B cell (primary cell): ENCODE measurements at places on chromosomes 2 and 18. TPM values are rescaled to one million over a fixed set of nuclear protein-coding genes. Genes with fewer than 3 reads are reported as not detected.

The HOXD11 gene
- total RNA-seq = not detected in 2 replicates

The SIGLEC15 gene
- total RNA-seq = not detected in 2 replicates

The CD8B2 gene
- total RNA-seq = not detected in 2 replicates

The RNU2-63P gene
- 8.9 and 9.3 TPM in 2 replicates for total RNA-seq

The SLC14A1 gene
- 5.8 and 6.1 TPM in 2 replicates for total RNA-seq

DNA sequence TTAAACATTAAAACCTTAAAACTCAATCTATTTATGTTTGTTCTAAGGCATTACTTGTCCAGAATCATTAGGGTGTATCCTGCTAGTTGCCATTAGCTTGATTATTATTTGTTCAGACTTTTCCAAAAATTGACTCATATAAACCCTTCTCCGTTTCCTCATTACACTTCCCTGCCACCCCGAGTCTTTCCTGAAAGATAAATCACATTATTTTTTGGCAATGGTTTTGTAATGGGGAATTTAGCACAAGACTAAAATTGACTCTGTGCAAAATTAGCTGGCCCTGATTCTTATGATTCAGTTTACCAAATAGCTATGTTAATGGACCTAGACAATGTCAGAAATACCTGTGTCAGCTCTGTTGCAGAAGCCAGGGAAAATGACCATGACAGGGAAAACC lies 112.2 kb upstream of the NT5C1B start:
- DNase-seq = no peak

- DNase-seq = no peak
These were observed 171.9 kb downstream of the EN1 start for GRCh38 chr2:118675531-118675930.

GRCh38 chr2:171703574-171704347 lies 16.5 kb downstream of the DYNC1I2 start:
- DNase-seq = peak; percentile 52

DNA sequence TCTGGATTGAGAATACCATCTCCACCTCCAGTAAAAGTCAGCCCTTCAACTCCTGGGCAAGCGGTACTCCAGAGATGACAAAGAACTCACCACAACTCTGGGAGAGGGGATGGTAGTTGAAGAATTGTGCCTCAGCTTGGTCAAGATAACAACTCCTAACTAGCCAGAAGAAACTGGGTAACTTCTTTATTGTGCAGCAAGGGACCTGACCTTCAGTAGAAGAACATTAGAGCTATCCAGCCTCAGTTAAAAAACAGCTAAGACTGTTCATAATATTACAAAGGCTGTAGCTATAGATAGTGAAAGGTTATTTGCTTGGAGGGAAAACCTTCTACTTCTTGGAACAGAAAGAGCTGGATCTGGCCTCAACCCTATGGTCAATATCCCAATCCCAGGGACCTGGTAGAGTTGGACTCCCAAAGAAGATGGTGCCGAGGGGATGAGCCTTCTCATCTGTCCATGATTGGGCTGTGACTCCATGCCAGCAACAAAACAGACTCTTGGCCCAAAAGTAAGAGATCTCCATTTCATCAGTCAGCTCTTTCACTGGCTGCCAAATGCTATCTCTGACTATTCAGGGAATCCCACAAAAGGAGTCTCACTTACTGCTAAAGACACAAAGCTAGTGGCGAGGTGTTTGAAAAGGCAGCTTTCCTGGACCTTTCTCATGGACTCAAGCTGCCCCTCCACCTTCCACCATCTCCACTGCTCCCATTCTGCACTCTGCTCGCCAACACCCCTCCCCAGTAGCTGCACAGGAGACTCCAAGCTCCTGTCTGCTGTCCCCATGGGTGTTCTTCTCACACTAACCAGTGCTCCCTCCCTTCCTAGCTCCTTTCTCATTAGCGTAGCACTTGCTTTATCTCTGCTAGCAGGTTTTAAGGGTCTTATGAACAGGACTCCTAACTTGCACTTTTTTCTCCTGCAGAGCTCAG lies 145.8 kb downstream of the CAPN13 start:
- DNase-seq = no peak

- DNase-seq = no peak
These were observed 36.8 kb upstream of the EML4 start for GRCh38 chr2:42132191-42132965.

DNA sequence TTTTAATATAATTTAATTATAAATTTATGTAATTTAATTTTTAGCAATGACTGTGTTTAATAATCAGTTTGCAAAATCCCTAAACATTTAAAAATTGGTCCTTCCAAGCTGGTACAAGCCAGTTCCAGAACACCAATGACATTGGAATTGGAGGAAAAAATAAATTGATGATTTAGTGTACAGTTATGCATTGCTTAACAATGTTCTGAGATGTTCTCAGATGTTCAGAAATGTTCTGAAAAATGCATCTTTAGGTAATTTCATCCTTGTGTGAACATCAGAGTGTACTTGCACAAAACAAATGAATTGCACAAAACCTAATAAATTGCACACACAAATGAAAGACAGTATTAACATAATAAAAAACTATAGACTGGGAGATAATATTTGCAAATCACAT lies 95.2 kb downstream of the TRIB2 start:
- no peak for DNase-seq

- DNase-seq = no peak
These were observed 128.4 kb downstream of the ASXL3 start for GRCh38 chr18:33706391-33706790.

DNA sequence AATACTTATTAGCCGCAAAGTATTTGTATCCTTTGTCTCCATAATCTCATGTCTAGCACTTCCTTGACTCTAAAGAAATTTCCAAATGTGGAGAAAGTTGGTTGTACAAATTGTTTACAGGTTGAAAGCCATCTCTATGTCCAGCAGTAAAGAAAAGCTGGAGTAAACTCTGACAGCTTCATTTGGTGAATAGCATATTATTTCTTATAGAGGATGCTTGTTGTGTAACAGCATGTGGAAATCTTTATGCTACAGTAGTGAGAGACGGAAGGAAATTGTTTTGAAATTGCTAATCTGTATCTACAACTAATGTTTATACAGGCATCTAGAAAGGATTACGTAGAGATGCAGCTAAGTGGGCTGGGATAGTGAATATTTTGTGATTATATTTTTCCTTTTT lies 78.5 kb downstream of the UGGT1 start:
- no peak for DNase-seq

- DNase-seq = no peak
These were observed 90.0 kb upstream of the SLC14A2 start for GRCh38 chr18:45525301-45525700.

- DNase-seq = no peak
These were observed 83.9 kb downstream of the WDSUB1 start for GRCh38 chr2:159202568-159203071.
